ENCODE measurements at places on chromosomes 3 and 15. TPM values are rescaled to one million over a fixed set of nuclear protein-coding genes. Genes with fewer than 3 reads are reported as not detected.

Gene TIMMDC1
- 105 TPM for total RNA-seq

DNA sequence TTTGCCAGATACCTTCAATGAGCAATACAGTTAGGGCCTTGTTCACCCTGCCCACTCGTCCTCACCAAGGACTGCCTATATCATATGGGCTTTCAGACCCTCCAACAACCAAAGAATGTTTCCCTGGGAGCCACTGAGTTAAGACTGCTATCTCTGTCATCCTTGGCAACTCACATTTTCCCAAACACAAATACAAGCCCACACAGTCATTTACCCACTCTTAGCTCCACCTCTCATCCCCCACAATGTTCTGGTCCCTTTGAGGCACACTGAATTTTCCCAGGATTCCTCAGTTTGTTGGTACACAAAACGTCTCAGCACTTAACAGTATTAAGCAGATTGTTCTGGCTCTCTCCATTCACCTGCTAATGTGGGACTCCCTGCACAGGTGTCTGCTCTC lies 204.6 kb downstream of the TLE3 start:
- no peak for DNase-seq

Gene RNU6-1
- total RNA-seq = not detected

DNA sequence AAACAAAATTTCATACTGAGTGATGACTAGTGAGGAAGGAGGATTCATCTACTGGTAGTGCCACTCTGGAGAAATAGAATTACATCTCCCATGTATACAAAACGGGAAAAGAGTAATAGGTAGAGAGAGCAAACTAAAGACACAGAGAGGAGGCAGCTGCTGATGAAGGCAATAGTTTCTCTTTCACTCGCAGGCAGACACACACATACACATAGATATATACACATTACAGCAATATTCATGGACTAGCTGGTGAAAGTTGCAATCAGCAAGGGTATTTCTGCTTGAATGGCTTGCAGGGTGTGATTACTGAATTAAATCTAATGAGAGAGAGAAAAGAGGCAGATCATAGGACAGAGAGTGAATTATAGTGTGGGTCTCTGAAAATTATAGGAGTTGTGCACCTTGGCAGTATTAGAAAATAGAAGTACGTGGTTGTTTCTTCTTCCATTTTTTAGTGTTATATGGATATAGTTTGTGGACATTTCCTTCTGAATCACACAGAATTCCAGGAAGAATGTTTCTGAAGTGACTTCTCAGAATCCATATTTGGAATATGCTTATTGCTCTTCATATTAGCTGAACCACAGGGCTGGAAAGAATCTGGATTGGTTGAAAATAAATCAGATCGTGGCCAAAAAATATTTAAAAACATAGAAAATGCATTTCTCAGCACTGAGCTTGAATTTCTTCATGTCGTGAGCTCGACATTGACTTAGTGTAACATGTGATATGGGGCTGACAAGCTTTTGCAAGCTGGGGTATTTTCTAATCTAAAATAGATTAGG lies 991.2 kb downstream of the TUSC7 start:
- DNase-seq = no peak

DNA sequence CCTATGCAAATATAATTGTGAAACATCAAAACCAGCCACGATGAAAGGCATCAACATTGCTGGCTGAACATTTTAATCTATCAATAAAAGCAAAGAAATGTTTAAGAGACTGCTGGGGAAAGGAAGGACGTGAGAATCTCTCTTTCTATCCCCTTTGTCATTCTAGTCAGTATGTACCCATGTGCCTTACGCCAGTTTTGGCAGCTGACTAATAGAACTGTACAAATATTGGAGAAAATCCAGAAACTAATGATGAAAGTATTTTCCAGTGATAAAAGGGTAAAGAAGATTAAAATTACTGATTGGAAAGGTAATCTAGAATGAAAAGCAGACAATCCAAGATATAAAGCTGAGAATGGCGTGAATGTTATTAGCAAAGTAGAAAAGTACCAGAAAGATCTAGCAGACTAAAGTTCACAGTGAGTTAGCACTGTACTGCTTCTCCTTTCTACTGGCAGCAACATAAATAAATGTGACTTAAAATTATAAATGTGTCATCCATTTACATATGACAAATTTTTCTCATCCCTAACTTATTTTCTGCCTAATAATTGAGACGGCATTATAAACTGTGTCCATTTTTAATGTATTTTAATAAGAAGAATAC lies 401.9 kb upstream of the CNTN4 start:
- DNase-seq = no peak

Gene BFSP2
- 0.51 TPM for total RNA-seq

- DNase-seq = no peak
Observed at GRCh38 chr3:100554373-100554676, 55.1 kb upstream of the ADGRG7 start.

Gene CPLX3
- total RNA-seq = not detected

- peak; percentile 66 for DNase-seq
Observed at GRCh38 chr3:51982352-51982837, 940 bp upstream of the ACY1 start.

Gene MOBP
- not detected for total RNA-seq

GRCh38 chr15:57559875-57560274 lies 31.8 kb upstream of the MYZAP start:
- DNase-seq = peak; percentile 81

Gene C2CD4A
- total RNA-seq = 0.67 TPM

DNA sequence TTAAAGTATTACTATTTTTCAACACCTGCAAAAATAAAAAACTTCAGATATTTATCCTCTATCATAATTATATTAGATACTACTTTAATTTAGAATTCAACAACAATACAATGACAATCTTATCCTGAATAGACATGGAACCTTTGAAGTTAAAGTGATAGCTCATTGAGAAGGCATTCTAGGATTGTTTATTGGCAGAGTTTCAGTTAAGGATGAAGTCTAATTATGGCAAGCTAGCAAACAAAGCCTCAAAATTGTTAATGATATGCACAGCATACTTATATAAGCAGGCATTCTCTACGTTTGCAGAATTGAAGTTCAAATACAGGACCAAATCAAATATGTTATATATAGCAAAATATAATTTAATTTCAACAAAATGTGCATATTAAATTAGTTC lies 91.2 kb upstream of the ABI3BP start:
- no peak for DNase-seq

Gene GABRG3
- not detected for total RNA-seq

- DNase-seq = peak; percentile 27
Observed at GRCh38 chr3:70952033-70952747, 631.3 kb downstream of the FOXP1 start.

DNA sequence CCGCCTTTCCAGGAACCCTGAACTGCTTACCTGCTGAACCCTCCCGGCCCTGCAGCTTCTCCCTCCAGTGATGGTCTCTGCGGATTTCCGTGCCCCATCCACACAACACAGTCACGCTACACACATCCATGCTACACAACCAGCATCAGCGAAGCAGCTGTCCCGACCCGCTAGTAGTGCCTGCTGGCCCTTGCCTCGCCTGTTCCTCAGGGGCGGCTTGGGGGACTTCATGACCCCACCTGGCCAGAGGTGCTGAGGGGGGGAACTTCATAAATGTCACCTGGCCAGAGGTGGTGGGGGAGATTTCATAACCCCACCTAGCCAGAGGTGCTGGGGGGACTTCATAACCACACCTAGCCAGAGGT lies 530 bp upstream of the TUBGCP5 start:
- DNase-seq = no peak

Gene TNFAIP8L3
- 0.14 TPM for total RNA-seq

DNA sequence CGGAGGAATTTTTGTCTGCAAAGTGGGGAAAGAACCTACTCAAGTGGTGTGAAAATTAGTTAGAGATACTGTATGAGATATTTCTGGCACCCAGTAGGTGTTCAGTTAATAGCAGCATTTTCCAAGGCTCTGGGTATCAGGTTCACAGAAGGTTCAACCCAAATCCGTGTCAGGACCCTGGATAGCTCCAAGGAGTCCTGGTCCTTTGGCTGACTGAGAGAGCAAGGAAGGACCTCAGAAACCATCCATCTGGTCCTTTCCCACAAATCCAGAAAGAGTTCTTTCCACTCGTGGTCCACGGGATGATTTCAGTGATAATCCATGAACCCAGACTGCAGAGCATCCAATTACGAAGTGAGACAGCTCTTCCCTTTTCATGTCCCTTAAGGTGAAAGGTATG lies 51.4 kb downstream of the SLC6A11 start:
- peak; percentile 4 for DNase-seq

- DNase-seq = no peak
Observed at GRCh38 chr3:152557302-152557999, 277.5 kb upstream of the P2RY1 start.

DNA sequence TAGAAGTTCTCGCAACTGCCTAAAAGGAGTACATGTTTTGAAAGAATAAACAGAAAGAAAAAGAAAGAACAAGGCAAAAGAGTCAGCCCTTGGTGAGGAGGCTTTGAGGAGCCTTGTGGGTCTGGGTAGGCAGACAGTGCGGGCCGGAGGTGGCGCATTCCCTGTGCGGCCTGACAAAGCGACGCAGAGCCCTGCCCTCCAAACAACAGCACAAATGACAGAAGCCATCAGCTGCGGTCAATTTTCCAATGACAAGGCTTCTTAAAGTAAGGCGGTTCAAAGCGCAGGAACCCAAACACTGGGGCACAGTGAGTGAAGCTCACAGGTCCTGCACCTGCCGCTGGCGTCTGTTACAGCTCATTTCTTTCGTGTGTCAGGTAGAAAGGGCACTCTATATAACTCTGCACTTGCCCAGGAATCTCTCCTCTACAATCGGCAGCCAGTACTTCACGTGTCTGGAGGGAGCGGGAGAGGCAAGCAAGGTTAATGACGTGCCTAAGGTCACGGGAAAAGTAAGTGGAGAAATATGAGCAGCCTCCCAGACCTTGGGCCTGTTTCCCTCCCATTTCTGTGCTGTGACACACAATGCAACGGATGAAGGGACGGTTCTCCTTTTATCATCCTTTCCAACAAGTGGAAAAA lies 178.1 kb downstream of the OPA1 start:
- no peak for DNase-seq

DNA sequence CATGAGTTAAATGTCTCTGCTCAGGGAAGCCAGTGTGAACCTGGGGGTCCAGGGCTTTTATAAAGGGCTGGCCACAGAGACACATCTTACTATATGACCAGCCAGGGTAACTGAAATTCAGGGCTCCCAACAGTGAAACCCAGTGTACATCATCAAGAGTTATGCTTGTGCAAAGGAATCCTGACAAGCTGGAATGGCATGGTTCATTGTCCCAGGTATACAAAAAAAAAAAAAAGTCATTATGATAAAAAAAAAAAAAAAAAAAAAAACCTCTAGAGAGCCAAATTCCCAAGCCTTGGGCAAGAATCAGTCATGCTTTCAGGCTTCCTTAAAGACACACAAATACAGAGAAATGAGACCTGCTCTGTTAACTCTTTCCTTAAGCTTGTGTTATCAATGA lies 452.0 kb downstream of the GABRG3 start:
- no peak for DNase-seq

DNA sequence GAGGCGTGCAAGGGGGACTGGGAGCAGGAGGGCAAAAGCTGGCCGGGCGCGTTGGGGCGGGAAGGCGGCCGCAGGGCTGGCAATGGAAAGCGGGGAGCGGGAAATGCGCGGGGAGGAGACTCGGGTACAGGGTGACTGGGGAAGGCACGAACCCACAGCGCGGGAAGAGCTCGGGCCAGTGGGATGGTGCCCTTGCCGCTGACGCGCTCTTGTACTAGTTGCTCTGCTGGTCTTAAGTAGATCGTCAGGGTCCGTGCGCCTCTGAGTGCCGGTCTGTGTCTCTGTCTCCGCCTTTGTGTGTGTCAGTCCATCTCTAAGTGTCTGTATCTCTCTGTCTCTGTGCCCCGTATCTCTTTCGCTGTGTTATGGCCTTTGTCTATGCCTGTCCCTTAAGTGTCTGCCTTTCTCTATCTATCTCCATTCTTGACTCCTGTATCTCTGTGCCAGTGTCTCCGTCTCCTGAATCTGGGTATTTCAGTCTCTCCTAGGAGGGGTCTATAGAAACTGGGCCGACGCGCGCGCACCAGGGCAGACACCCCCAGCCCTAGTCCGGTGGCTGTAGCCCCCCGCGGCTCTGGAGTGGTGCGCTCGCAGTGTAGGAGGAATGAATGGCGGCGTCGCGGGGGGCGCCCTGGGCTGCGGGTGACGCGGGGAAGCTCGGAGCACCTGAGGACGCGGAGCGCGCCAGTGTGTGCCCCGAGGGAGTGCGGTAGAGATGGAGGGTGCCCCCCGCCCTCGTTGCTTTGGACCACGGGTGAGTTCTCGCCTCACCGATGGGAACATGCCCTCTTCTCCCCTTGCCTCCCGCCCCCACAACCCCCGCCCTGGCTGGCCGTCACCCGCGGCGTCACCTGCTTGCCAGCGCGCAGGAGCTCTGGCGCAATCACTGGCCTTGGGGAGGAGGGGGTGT lies 756 bp upstream of the CAMK2N2 start:
- peak; percentile 56 for DNase-seq

Gene RYR3
- total RNA-seq = not detected

Measured in activated CD8-positive, alpha-beta T cell treated with anti-CD3 and anti-CD28 coated beads for 36 hours (primary cell).